ENCODE measurements at places on chromosomes 1 and 21. TPM values are rescaled to one million over a fixed set of nuclear protein-coding genes. Genes with fewer than 3 reads are reported as not detected.

SOX13 gene
- 14.7 TPM for total RNA-seq

- no peak for DNase-seq
Observed at GRCh38 chr1:202281316-202282024, 60.3 kb downstream of the UBE2T start.

SLAMF1 gene
- total RNA-seq = not detected

DNA sequence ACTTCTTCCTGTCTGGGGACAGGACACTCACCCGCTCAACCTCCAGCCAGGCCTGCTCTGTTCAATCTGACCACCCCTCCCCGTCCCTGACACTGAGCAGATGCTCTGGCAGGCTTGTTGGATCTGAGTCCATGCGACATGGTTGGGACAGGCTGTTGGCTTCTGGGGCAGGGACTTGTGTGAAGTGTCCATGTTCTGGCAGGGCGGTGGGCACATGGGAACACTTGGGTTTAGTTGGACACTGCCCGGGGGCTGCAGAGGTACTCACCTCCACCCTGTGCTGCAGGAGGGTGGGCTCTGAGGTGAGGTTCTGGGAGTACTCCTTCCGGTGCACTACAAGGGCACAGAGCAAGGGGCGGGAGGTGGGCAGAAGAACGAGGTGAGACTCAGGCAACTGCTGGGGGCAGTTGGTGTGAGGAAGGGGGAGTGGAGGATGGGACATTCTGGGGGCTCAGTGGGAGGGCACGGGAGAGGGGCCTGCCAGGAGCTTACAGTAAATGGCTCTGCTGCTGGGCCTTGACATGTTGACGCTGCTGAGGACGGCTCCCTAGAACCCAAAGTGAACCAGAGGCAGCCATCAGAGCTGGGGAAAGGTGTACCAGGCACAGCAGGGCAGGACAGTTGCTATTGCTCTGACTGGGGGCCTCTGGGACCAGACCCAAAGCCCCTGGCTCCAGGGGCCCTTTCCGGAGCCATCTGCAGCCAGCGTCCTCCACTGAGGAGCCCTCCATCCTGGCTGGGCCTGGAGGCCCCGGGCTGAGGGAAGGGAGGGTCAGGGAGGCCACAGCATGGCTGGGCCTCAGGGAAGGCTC lies 2.3 kb downstream of the EPS8L3 start:
- peak; percentile 67 for DNase-seq

DNA sequence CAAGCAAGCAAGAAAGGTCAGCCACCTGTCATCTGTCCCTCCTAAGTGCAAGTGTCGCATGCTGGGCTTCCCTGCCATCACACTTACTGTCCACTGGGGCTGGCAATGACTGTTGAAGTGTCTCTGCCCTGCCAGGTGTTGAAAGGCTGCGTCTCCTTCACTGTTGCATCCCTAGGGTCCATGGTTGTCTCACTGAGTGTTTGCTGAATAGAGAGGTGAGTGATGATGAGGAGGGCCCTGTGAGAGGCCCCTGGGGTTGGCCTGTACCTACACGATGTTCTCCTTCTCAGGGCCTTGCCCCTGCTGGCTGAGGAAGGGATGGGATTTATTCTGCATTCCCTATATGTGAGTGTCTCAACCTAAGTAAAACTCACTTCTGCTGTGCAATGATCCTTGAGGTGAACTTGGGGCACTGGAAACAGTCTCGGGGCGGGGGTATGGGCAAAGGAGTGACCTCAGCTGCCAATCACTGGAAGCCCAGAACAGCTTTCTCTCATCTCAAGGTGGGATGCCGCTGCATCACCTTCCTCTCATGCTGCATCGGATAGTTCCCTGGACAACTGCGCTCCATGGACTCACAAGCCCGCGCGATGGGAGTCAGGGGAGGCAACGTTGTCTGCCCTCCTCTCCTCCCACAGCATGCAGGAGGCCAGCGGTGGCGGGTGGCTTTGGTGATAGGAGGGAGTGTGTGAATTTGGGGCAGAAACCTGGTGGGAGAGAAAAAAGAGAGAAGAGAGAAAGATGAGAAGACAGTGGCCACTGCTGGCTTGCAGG lies 35.8 kb upstream of the SOX13 start:
- no peak for DNase-seq

TRIM67 gene
- not detected for total RNA-seq

GRCh38 chr1:10685808-10686403 lies 110.5 kb downstream of the CASZ1 start:
- DNase-seq = no peak

GRCh38 chr1:233603478-233603877 lies 10.4 kb upstream of the KCNK1 start:
- DNase-seq = no peak

- no peak for DNase-seq
Observed at GRCh38 chr1:29789910-29790247, 553.6 kb downstream of the PTPRU start.

- DNase-seq = no peak
Observed at GRCh38 chr1:29836651-29837646, 600.6 kb downstream of the PTPRU start.

DNA sequence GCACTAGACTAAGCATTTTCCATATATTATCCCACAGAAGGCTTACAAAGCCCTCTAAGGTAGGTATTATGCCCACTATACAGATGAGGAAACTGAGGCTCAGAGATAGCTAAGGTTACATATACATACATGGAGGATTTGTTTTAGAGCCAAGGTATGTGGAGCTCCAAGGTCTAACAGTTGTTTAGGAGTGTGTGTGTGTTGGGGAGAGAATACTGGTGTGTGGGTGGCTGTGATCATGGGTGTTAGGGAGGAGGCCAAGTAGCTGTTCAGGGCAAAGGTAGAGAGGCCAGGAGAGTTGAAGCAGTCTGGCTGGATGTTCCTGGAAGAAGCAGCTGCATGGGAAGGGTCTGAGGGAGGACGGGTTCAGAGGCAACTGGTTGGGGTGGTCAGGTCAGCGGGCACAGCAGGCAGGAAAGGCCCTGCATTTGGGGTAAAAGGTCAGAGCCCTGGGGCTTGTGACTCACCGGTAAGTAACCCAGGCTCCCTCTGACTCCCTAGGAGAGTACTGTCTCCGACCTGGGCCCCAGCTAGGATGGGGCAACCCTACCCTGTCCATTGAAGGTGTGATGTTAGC lies 5.1 kb upstream of the LDLRAP1 start:
- DNase-seq = no peak

DNA sequence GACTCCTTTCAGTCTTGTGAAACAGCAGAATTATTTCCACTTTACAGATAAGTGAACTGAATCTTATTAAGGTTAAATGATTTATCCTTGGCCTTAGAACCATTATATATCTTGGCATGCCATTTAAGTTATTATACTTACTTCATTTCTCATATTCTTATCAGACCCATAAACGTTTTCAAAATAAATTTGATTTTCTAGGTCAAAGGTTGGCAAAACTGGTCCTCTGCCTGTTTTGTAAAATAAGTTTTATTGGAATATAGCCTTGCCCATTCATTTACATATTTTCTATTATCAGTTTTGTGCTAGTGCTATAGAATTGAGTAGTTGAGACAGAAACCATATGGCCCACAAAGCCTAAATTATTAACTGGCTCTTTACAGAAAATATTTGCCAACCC lies 32.9 kb upstream of the SNRPE start:
- DNase-seq = no peak

- no peak for DNase-seq
Observed at GRCh38 chr1:51156752-51157151, 54.7 kb downstream of the C1orf185 start.

LCE3E gene
- not detected for total RNA-seq

SPRR2E gene
- total RNA-seq = not detected

DNA sequence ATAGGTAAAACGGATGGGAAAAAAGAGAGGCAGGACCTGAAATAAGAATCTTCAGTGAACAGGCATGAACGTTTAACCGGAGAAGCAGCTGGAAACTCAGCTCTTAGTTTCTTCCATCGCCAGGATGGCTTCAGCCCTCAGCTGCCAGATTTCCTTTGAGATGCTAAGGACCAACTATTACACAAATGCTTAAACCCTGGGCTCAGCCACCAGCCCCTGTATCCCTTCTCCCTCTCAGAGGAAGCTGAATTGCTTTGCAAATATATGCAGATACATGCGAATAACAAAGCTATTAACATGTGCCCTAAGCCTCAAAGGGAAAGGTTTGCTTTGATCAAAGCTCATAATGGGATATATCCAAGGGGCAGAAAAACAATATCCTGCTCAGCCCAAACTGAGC lies 515.1 kb downstream of the OMA1 start:
- DNase-seq = no peak

SH2D1B gene
- total RNA-seq = not detected

GRCh38 chr1:232145768-232146167 lies 484.2 kb downstream of the SIPA1L2 start:
- DNase-seq = no peak

DNA sequence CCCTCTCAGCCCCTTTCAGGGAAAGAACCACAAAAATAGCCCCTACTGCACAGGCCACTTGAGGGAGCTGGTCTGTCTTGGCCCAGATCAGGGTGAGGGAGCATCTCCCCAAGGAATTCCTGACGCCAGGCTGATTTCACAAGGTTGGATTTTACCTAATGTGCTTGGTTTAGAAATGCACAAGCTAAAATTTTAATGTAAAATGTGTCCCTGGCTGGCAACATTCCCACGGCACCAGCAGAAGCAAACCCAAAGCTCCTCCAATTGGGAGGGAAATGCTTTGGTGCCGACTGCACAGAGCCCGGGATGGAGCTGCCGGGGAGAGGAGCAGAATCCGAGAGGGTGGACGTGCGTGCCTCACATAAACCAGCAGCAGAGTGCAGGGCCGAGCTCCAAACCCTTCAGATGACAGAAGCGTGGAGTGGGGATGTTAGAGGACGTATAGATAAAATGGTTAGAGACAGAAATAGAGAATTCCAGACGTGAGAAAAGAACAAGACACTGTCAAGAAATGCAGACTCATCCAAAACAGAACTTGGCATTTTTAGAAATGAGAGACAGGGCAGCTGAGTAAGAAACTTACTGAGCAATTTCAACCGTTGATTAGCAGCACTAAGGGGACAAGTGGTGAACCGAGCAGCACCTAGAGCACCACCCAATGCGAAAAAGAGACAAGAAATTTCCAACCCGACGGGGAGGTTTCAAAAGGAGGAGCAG lies 41.6 kb upstream of the TMEM52 start:
- DNase-seq = no peak

DNA sequence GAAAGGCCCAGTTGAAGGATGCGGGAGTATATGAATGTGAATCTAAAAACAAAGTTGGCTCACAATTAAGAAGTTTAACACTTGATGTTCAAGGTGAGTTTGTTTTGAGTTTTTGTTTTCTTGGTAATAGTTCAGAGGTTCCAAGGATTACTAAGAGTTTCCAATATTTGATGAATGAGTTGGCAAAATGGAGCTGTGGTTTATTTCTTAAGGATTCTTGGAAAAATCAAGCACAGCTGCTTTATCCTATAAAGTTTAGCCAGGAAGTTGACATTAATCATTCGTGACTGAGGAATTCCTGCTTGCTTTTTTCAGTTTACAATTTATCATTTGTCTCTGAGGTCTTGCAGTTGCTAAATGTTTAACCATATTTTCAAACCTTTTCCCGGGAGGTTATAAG lies 15.1 kb downstream of the VCAM1 start:
- DNase-seq = no peak

DNA sequence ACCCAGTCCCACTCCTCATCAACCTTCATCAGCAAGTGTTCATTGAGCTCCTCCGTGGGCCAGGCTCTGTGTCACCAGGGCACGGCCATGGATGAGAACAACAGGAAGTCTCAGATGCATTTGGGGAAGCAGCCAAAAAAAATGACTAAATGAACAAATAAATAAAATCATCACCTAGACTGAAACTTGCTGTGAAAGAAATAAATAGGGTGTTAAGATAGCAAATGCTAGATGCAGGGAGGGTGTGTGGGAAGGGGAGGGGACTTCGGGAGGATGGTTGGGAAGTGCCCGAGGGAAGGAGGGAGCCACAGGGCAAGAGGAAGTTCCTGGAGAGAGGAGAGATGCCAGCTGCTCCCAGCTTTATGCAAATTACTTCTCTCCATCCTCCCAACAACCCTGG lies 696.7 kb downstream of the PTPRU start:
- DNase-seq = no peak

CATSPERE gene
- 0.56 TPM for total RNA-seq

ITLN2 gene
- not detected for total RNA-seq

GRCh38 chr1:7177021-7177420 lies 391.8 kb downstream of the CAMTA1 start:
- no peak for DNase-seq

MXRA8 gene
- 28.5 TPM for total RNA-seq

- DNase-seq = no peak
Observed at GRCh38 chr21:14901482-14901958, 163.3 kb downstream of the NRIP1 start.

AGBL4 gene
- total RNA-seq = 0.67 TPM

GRCh38 chr1:25848531-25848930 lies 10.7 kb downstream of the AUNIP start:
- DNase-seq = no peak

MCOLN3 gene
- 1.4 TPM for total RNA-seq

KCND3 gene
- total RNA-seq = 15.3 TPM

CFHR1 gene
- total RNA-seq = not detected

- no peak for DNase-seq
Observed at GRCh38 chr1:31219489-31219888, 20.2 kb downstream of the NKAIN1 start.

- DNase-seq = no peak
Observed at GRCh38 chr1:30321246-30321910, 402.0 kb downstream of the MATN1 start.

- DNase-seq = no peak
Observed at GRCh38 chr1:17596651-17597509, 57.4 kb downstream of the ARHGEF10L start.

GRCh38 chr1:113434081-113434873 lies 44.0 kb downstream of the MAGI3 start:
- no peak for DNase-seq

DNA sequence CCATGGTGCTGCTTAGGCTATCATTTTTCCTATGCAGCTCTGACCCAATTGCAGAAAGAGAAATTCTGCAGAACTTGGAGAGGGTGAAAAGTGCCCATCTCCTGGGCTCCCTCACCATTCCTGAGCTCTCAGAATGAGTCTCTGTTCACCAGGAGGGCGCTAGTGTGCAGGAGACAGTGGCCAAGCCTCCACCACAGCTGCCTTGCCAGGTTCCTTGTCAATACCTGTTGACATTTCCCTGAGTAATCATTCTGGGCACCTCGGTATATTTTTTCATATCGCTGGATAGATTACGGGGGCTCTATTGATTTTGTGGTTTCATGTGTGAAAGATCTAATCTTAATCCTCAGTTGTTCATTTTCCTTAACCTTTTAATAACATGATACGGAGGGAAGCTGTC lies 13.0 kb upstream of the C8B start:
- DNase-seq = no peak

DNA sequence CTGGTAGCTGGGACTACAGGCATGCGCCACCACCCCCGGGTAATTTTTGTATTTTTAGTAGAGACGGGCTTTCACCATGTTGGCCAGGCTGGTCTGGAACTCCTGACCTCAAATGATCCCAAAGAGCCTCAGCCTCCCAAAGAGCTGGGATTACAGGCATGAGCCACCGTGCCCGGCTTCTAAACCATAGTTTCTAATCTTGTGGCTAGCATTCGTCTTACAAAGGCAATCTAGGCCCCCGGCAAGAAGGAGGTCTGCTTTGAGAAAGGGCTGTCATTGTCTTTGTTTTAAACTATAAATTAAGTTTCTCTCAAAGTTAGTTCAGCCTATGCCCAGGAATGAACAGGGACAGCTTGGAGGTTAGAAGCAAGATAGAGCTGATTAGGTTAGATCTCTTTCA lies 10.3 kb upstream of the L1TD1 start:
- no peak for DNase-seq

SH3BGR gene
- 96.1 TPM for total RNA-seq

GRCh38 chr1:84584126-84584525 lies 9.9 kb upstream of the CTBS start:
- DNase-seq = no peak
